ENCODE measurements at places on chromosomes 5 and 9. TPM values are rescaled to one million over a fixed set of nuclear protein-coding genes. Genes with fewer than 3 reads are reported as not detected.

DNA sequence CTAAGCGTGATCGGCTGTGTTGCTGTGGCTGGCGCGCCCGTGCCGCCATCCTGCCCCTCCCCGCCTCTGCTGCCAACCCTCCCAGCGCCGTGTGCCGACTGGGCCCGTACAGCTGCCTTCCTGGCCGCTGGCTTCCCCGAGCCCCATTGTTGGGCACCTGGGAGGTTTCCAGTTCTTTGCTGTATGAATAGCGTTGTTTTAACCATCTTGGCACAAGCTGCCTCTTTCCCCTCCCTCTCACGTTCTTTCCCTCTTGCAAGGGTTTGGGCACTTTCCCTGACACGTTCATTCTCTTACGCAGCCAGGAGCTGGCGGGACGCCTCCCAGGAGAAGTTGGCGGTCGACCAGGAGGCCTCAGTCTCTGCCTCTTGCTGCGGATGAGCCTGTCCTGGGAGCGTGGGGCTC lies 43.1 kb upstream of the RXRA start:
- peak; percentile 48 for DNase-seq

DNA sequence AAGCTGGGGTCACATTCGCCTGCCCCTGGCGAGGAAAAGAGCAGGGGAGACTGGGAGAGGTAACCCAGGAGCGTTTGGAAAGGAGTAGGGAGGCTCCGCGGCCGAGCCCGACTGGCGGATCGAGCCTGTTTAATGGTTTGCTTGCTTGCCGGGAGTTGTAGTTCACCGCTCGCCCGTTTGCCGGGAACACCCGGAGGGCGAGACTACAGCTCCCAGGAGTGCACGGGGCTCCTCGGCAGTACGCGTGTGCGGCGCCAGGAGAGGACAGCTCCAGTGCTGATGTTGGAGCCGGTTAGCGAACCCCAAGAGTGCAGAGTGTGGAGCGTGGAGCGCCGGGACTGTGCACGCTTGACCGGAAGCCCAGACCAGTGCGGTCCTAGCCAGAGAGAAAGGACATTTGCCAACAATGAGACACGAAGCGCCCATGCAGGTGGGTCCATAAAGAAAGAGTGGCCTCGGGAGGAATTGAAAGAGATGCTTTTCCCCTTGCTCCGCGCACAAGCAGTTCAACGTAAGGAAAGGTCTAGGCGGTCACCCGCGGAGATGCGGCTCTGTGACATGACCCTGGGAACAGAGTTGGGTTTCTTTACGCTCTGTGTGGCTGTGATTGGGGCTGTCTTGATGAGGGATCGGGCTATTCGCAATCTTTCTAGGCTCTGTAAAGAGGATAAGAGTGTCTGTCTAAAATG lies at the start of gene RAB3C:
Gene RAB3C (plus strand): TSS at position 273 of the 689 bp plus-strand sequence. CDS start 134 bp downstream, at position 407.
- peak; percentile 95 for DNase-seq

GRCh38 chr5:141354900-141355469 lies at the start of gene PCDHGA4:
Gene PCDHGA4 (plus strand): TSS chr5:141355021. CDS start chr5:141355108, 87 bp downstream.
- DNase-seq, result no peak

DNA sequence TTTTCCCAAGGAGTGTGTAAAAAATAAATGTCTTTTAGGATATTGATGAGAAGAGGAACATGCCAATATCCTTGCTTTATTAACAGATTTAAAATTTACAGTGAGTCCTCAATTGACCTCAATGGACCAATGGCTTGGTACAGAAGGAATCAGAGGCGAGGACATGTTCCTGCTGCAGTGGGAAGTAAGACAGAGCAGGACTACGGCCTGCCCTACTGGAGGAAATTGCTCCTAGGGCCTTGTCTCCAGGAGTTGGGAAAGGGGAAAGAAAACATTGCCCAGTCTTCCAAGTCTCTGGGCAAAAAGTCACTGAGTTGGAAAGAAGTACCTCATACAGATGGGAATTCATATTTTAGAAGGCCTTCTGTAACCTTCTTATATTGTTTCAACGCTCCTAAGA lies 33.1 kb upstream of the UGT3A2 start:
- no peak for DNase-seq

DNA sequence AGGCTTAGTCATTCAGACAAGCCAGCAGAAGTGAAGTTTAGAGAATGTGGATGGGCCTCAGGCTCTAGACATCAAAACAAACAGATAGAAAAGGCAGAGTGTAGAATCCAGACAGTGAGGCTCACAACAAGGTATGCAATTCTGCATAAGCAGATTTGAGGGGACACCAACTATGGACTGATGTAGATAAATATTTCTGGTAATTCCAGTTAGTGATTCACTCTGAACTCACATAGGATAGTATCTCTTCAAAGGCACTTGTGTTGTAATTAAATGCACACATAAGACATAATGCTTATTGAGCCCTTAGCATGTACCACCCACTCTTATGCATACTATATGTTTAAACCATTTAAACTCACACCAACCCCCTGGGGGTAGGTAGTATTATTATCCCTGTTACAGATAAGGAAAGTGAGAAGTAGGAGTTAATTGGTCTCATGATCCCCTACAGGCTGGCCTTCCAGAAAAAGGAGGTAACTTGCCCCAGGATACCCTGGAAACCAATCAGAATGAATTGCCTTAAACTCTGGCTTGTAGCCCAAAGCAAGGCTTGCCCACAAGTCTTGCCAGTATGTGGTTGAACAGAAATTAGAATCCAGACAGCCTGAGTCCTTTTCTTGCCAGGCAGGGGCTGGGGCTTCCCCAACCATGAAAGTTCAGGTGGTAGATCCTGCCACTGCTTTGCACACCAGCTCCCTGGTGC lies 39.5 kb upstream of the HSPB3 start:
- DNase-seq, result peak; percentile 32

DNA sequence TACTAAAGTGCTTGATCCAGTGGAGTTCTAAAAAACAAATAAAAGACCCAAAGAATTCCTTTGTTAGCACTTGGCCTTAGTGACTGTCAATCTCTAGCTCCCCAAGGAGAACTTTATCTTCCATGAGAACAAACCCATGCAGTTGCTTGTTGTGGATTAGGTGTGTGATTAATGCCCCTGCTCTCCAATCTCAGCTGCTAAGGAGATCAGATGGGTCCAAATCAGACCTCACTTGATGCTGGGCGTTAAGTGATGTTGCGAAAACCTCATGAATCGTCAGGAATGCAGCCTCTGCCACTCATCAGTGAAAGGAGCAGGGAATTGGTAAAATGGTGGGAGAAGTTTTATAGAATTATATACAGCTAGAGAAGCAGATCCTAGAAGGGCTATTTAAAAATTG lies 133.7 kb downstream of the DMAC1 start:
- DNase-seq, result no peak

- no peak for DNase-seq
These were observed 210.6 kb upstream of the KLF9 start for GRCh38 chr9:70625078-70625477.

GRCh38 chr9:12155401-12156134 lies 537.6 kb upstream of the TYRP1 start:
- no peak for DNase-seq

- DNase-seq, result no peak
These were observed 198.3 kb upstream of the TBC1D2 start for GRCh38 chr9:98453589-98454311.

GRCh38 chr9:131043087-131043486 lies 34.1 kb downstream of the LAMC3 start:
- no peak for DNase-seq

GRCh38 chr5:10420468-10420867 lies 21.2 kb upstream of the ROPN1L start:
- DNase-seq, result no peak

DNA sequence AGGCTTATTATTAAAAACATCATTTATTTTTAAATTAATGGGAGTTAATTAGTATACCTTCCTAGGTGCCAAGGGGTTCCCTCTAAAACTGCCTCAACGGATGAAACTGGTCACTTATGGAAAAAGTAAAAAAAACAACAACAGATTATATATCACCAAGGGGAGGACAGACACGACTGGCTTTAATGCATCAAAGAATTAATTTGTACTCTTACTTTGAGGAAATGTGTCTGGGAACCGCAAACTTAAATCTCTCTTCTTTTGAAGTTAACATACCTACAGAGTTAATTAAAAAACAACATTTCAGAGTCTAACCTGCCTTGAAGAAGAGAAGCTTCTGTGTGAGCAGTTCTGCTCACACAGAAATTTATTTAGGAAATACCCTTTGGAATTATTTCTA lies 354.6 kb downstream of the LRRC70 start:
- no peak for DNase-seq

DNA sequence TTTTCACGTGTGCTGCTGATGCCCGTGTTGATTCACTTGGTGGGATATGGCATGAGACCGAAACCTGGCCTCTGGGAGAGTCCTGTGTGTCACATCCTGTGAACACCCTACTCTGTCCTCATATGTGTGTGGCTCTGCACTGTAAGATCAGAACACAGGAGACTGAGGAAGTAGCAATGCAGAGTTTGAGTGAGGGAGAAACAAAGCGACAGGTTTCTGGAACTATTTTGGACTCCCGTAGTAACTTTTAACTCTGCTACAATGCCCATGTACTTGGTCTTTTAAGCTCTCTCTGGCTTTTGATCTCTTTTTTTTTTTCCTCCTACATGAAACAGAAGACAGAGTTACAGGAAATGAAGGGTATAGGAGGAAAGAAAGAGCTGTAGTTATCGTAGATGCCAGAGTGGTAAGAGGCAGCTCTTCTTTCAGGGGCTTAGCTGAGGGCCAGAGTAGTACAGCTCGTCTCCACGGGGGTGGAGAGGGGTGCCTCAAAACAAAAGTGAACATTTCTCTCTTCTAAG lies 26.6 kb downstream of the GRAMD2B start:
- peak; percentile 45 for DNase-seq

DNA sequence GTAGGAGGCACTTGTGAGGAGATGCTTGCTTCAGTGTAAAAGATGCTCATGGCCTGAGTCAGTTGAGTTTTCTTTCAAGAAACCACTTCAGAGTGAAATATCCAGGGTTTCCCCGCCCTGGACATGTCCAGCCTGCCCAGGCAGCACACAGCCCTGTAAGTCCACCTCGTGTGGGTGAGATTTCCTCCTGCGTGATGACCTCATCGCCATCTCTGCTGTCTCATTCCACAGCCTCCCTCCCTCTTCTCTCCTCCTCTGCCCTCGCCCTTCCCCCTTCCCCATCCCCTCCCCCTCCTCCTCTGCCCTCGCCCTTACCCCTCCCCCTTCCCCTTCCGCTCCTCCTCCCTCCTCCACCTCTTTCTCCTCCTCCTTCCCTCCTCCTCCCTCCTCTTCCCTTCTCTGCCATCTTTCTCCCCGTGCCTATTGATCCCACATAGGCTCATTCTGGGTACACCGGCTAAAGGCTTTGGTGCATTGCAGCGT lies 34.0 kb upstream of the NCS1 start:
- peak; percentile 78 for DNase-seq

GRCh38 chr5:145189746-145190145 lies 645.4 kb downstream of the PRELID2 start:
- DNase-seq, result no peak

- no peak for DNase-seq
These were observed 23.7 kb downstream of the KIAA1191 start for GRCh38 chr5:176337913-176338312.

DNA sequence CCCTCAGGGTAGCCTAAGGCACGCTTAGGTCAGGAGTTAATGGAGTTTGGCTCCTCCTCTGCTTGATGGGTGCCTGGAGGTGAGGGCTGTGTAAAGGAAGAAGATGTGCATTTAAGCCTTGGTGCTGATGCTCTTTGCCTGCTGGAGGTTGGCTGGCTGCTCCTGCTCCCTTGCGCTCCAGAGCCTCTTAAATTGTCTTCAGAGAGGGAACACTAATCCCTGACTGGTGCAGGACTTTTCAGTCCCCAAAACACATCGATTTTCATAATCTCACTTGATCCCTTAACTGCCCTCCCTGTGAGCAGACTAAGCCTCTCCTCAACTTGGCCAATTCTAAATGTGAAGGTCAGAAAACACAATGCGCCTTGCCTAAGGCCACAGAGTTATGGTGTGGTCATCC lies 16.2 kb upstream of the TCOF1 start:
- DNase-seq, result no peak

GRCh38 chr9:117938086-117938485 lies 233.9 kb downstream of the TLR4 start:
- no peak for DNase-seq

- no peak for DNase-seq
These were observed 252.4 kb upstream of the IRX1 start for GRCh38 chr5:3343211-3343610.

- DNase-seq, result peak; percentile 95
These were observed 260.3 kb upstream of the KLF4 start for GRCh38 chr9:107749787-107750444.

GRCh38 chr9:94971378-94972131 lies 245.1 kb downstream of the AOPEP start:
- DNase-seq, result no peak

DNA sequence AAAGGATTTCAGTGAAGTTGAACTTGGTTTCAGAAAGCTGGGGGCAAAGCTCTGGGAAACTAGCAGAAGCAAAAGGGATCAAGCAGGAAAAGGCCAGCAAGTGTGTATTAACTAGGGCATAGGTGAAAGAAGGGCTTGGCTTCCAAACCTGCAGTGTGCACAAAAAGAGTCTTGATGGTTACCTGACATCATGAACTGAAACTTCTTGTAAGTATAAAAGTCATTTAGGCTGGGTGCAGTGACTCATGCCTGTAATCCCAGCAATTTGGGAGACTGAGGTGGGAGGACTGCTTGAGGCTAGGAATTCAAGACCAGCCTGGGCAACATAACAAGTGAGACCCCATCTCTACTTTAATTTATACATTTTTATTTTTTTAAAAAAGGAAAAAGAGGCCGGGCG lies 216.4 kb downstream of the EPB41L4A start:
- DNase-seq, result no peak

- DNase-seq, result no peak
These were observed 639.0 kb upstream of the TYRP1 start for GRCh38 chr9:12054235-12054634.

GRCh38 chr5:73617510-73618279 lies 8.3 kb upstream of the ARHGEF28 start:
- no peak for DNase-seq

Gene MED22
- 37.4 TPM for total RNA-seq

Gene NPR3
- total RNA-seq, result 1.1 TPM

Gene GARNL3
- total RNA-seq, result 4.1 TPM

Gene UBAC1
- total RNA-seq, result 68.6 TPM

Gene FBXL7
- total RNA-seq, result 11.2 TPM

Gene GCNT4
- total RNA-seq, result 0.35 TPM

Gene SOX30
- 0.47 TPM for total RNA-seq

Gene SCGB3A2
- not detected for total RNA-seq

Gene SNAPC4
- 7.6 TPM for total RNA-seq

Gene LPAR1
- total RNA-seq, result 46.0 TPM

Gene NMUR2
- total RNA-seq, result not detected
